ENCODE measurements at places on chromosomes 7 and 10.
A peak's percentile ranks its signal among the peaks of the same experiment; 100 is the strongest.

DNA sequence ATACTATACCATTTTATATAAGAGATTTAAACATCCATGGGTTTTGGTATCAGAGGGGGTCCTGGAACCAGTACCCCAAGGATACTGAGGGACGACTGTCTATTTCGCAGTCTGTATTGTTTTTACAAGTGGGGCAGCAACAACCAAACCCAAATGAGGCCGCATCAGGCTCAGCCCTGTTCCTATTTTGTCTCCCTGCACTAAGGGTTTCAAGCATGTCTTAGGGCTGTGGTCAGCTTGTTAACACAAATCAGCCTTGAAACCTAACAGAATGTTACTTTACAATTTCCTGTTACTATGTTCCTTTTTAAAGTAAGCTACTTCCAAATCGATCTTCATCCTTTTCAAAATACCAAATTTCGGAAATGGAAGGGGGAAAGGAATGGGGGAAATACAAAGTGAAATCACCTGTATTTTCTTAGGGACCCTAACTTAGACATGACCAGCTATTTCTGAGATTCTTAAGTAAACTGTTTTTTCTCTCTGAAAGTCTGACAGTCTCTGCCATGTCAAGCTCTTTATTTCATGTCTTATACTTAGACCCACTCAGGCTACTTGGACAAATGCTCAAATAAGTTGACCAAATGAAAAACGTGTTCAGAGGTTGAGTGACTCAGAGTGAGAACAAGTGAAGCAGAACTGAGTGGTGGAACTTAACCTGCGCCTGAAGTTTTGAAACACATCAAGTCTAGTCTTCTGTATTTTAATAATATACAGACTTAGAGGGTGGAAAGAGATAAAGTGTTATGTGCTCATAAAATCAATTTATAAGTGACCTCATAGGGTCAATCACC is 75.8 kb downstream of the C1GALT1 start:
- peak; percentile 28 for DNase-seq

DNA sequence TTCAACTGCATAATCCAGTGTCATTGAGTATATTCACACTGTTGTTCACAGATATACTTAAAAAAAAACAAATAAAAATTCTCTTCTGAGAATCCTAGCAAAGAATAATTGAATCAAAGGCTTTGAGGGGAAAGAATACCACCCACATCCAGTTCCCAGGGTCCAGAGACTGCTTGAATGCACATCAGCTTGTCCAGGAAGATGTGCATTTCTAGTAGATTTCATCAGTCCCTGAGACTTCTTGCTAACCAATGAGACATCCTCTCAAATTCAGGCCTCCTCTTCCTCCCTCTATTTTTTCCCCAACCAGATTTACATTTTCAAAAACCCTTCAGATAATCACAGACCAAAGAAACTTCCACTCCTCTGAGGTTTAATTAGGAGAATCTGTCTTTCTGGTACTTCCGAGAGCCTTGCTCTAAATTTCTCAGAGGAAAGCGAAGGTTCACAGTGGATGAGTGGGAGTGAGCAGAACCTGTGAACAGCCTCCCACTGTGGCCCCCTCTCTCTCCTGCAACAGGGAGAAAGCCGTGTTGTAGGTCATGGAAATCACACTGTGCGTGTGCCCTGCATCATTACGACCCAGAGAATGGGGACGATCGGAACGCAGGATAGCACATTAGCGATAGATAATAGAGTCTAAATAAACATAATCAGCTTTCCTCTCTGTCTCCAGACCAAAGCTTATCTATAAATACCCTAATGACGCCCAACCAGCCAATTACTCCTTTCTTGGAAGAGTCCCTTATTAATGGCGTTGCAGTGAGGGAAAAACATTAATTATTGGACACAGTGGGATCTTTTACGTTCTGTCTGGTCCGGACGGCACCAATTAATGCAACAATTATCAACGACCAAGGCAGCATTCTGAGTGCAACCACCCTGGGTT is 212.5 kb downstream of the EMX2 start:
- DNase-seq, result no peak

DNA sequence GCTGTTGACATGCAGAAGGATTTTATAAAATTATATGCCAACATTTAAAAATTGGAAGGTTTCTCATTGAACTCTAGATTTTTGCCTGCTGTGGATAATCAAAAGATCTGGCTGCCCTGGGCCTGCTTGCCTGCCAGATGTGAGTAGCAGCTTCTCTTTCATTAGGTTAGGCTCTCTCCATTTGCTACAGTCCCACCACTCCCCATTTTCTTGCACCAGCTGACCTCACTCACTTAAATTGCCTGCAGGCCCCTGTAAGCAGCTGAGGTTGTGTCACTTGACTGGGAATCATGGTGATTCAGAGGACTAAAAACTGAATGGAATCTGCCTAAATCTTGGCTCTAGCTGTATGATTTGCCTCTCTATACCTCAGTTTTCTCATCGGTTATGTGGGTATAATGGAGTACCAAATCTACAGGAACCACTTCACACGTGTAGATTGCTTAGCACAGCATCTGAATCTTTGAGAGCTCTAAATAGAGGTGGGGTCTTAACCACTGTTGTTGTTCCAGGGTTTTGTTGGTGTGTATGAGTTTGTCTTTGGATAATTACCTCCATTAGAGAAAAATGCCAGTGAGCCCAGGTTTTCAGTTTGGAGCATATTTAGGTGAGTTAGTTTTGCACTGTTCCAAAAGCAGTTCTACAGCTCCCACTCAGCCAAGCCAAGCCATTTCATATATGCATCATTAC is 18.6 kb upstream of the RAPGEF5 start:
- no peak for DNase-seq

DNA sequence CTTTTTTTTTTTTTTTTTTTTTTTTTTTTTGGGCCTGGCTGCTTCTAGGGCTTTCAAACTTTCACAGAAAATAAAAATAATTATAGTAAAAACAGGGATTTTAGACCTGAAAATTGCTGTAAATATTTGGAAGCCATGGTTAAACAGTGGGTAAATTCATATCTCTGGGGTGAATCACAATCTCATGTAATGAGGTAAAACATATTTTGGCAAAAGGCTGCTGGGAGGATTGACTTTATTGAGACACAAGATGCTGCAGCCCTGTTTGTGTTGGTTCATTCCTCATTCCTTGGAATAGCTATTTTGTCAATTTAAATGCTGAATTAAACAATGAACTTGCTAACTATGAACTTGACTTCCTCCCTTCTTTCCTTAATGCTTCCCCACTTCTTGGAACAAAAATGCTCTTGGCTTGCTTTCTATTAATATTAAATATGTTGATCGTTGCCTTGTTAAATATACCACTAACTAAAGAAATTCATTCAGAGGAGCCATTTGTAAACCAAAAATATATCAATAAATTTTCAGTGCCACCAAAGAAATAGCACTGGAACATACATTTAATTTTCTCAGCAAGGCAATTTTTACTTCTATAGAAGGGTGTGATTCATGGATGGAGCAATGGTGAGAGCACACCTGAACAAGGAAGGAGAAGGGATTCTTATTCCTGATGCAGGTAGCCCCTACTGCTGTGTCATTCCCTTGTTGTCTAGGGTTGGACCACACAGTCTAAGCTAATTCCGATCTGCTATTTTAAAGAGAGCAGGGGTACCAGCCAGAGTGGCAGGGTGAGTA is 24.6 kb downstream of the AGK start:
- DNase-seq, result no peak

GRCh38 chr10:95542330-95542729 is 18.8 kb downstream of the SORBS1 start:
- no peak for DNase-seq

GRCh38 chr10:18501198-18501597 is 150.2 kb downstream of the NSUN6 start:
- DNase-seq, result no peak

DNA sequence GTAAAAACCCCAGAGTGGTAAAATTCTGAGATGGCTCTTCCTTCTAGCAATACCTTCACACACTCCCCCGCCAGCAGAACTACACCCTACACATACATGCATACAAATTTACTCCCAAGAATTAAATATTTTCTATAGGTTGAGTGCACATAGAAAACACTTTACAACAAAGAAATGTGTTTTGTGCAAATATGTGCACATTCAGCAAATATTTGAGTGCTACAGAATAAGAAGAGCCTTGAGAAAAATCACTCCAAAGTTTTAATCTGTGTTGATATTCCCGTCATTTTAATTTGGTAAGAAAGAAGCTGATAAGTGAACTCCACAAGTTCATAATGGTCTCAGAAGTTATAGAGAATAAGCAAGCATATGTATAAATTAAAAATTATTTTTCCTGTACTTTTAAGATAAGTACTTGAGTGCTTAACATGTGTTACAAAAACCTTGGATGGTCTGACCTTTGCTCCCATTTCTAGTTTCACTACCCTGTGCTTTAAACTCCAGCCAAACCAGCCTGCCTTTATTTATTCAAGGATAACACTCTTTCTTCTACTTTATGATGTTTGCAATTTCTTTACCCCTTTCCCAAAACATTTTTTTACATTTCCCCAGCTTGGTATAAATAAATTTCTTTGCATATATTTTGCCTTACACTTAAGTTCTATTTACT is 733.5 kb upstream of the LRRTM3 start:
- DNase-seq, result no peak

GRCh38 chr7:82562716-82563404 is 119.3 kb upstream of the CACNA2D1 start:
- DNase-seq, result no peak

- DNase-seq, result no peak
Observed at GRCh38 chr10:51092402-51092801, 18.1 kb downstream of the PRKG1 start.

GRCh38 chr10:22443175-22443901 is 98.0 kb downstream of the SPAG6 start:
- DNase-seq, result no peak

GRCh38 chr7:395643-396042 is 105.7 kb downstream of the FOXL3 start:
- DNase-seq, result no peak

GRCh38 chr7:134767520-134768168 is 11.8 kb upstream of the CALD1 start:
- DNase-seq, result no peak

DNA sequence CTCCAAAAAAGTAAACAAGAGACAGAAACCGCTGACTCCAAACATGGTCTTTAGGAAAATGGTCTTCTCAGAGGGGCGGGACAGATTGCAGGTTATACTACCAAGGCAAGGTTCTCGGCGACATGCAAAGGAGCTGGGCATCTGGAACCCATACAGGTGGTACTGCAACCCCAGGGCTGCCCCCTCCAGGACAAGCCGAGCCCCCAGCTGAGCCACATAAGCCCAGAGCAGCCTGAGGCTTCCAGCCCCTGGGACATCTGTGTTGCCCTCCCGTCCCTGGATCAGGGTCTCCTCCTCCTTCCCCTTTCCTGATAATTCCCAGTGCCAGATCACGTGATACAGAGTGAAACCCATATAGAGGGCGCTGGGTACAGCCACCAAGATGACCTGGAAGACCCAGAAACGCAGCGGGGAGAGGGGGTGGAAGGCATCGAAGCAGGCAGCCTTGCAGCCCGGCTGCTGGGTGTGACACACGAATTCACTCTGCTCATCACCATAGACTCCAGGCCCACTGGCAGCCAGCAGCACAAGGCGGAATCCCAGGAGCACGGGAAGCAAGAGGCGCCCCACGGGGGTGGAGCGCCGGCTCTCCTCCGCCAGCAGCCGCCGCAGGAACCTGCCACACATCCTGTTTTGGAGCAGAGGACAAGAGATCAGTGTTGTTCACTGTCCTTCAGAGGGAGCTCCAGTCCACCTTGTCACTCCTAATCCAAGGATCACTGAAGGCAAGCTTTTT is at the start of gene GJC3:
Gene GJC3, minus strand, starts transcription at position 627 of the 736 bp plus-strand sequence. Its CDS starts 0 bp downstream, at position 627.
- DNase-seq, result peak; percentile 35

DNA sequence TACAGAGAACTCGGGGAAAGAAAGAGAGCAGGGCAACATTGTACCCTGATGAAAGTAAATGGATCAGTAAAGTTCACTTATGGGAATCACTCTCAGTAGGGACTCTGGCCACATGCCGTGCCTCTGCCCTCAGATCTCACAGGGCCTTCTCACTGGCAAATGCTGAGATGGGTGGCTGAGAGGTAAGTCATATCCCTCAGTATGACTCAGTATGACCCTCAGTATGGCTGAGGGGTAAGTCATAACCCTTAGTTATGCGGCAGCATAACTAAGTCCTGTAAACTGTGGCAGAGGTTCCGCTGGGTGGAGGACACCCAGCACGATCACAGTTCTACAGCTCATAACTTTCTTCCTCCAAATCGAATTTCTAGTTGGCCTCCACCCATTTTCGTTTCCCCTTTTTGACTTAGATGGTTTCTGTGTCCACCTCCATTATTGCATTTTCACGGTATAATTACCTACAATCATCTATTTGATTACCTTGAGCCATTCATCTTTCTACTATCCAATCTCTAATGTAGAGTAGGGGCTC is 26.5 kb upstream of the WNT16 start:
- DNase-seq, result no peak

DNA sequence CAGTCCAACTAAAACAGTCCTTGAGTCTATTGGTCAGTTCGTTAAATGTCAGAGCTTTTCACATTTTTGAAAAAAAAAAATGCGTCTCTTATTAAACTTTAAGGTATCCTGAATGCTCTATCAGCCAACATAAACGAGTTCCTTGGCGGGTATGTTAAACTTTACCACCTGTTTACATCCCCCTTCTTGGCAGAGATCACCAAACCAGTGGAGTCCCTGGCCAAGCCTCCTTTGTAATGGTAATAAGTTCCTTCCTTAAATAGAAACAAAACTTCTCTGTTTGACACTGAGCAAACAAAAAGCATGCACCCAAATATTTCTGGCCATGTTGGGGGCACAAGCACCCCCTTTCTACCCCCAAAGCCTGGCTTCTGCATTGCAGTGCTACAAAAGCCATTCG is 3.2 kb downstream of the TRIL start:
- DNase-seq, result no peak

DNA sequence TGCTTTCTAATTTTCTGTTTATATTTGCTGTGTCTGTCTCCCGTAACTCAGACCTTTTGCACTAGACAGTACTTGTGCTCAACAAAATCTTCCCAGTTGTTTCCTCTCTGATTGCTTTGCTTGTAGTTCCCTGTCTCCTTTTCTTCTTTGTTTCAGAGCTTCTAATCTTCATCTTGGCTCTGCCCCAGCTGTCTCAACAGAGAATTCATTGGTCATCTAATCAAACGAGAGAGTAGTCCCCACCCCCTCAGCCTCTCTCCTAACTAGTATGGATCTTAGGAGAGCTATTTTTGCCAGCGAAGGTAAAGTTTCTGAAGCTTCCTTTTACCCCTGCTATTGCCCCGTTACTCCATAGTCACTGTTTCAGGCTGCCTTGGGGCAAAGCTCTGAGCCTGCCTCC is 32.8 kb downstream of the SLC26A4 start:
- DNase-seq, result no peak

GRCh38 chr7:155292680-155293226 is 4.9 kb upstream of the INSIG1 start:
- DNase-seq, result no peak

- DNase-seq, result no peak
Observed at GRCh38 chr10:112136486-112137153, 46.9 kb downstream of the GPAM start.

- no peak for DNase-seq
Observed at GRCh38 chr7:133688483-133689239, 435.8 kb downstream of the EXOC4 start.

DNA sequence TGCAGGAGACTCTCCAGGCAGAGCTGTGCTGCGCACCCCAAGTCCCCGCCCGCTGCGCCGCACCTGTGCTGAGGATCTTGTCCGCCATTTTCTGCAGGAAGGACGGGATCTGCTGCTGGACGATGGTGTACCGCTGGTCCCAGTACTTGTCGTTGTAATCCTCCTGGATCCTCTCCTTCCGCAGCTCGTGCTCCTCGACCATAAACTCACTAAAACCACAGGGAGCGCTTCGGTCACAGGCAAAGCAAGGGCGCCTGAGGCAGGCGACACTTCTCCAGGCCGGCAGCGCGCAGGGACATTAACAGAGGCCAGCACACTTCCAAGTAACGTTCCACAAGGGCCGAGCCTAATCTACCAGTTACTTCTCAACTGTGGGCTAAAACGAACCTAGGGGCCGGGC is 13.1 kb upstream of the ADAM8 start:
- no peak for DNase-seq
